Karpas-422 (cell line): ENCODE measurements at places on chromosomes 3 and 15.
A peak's percentile ranks its signal among the peaks of the same experiment; 100 is the strongest.

GRCh38 chr3:14082108-14082657, 42.5 kb downstream of the CHCHD4 start:
- H3K27me3 ChIP-seq: no peaks in the 10 kb centered on the region
- H3K36me3 ChIP-seq: no peaks in the 10 kb centered on the region
- H3K4me1 ChIP-seq: no peaks in the 10 kb centered on the region
- no peak overlapping the region for H3K27ac ChIP-seq
- DNase-seq: no peak
- no peak overlapping the region for H3K4me3 ChIP-seq

GRCh38 chr15:80066912-80067311, 7.4 kb downstream of the ZFAND6 start:
- peaks cover 74% of the 10 kb centered on the region for H3K4me1 ChIP-seq
- no peaks in the 10 kb centered on the region for H3K27me3 ChIP-seq
- no peaks in the 10 kb centered on the region for H3K36me3 ChIP-seq
- no peak overlapping the region for H3K4me3 ChIP-seq

DNA sequence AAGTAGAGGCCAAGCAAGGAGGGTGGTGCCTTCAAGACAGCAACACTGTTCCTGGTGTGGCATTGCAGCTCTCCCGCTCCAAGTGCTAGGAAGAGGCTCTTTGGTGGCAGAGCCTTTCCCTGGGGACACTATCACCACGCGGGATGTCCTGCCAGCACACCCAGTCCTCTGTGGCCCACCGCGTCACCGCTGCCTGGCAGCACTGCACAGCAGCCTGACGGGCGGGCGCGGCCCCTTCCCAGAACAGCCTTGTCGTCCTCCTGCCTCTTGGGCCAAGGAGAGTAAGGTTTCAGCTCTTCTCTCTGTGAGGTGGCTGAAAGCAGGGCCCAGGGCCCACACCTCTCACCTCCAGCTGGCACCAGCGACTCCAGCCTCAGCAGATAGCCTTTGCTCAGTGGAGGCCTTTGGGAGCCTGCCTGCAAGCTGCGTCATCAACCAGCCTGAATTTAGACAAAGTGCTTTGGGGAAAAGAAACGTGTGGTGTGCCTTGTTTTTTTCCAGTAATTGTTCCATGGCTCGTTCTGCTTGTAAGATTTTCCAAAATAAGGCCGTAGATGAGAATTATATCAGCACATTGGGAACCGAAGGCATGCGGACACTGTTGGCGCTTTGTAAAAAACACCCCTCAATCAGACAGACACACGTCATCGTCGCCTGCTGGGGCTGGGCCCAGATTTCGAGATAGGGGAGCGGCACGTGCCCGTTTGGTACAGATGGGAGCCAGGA, 65.0 kb downstream of the AAGAB start:
- H3K27ac ChIP-seq: no peak overlapping the region
- no peak overlapping the region for H3K4me3 ChIP-seq
- no peaks in the 10 kb centered on the region; the same call in 1 of the 2 replicates for H3K36me3 ChIP-seq
- H3K4me1 ChIP-seq: peaks cover 16% of the 10 kb centered on the region

DNA sequence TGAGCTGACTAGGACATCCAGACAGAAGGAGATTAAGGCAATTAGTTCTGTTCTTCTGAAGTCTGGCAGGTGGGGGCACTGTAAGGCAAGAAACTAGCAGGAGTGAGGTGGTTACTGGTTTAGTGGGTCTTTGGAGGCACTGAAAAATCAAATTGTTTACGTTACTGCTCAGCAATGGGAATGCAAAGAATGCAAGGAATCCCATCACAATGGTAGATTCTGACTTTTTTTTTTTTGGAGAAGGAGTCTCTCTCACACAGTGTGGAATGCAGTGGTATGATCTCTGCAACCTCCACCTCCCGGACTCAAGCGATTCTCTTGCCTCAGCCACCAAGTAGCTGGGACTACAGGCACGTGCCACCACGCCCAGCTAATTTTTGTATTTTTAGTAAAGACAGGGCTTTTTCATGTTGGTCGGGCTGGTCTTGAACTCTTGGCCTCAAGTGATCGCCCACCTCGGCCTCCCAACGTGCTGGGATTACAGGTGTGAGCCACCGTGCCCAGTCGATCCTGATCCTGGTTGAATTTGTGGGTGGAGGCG, 16.4 kb downstream of the FAM107A start:
- H3K36me3 ChIP-seq: no peaks in the 10 kb centered on the region
- H3K27ac ChIP-seq: no peak overlapping the region
- DNase-seq: peak; percentile 68
- no peaks in the 10 kb centered on the region for H3K27me3 ChIP-seq
- no peak overlapping the region for H3K4me3 ChIP-seq

- no peak for DNase-seq
- no peak overlapping the region for H3K4me3 ChIP-seq
- H3K4me1 ChIP-seq: no peaks in the 10 kb centered on the region
These were observed 300.5 kb upstream of the LRRFIP2 start for GRCh38 chr3:37474901-37475331.
